ENCODE measurements at places on chromosomes 16 and 17. TPM values are rescaled to one million over a fixed set of nuclear protein-coding genes. Genes with fewer than 3 reads are reported as not detected.

Gene MYH2
- not detected for polyA plus RNA-seq

Gene KIF2B
- polyA plus RNA-seq, result not detected

Gene INO80E
- polyA plus RNA-seq, result 71.2 TPM

Gene CEP20
- 70.1 TPM for polyA plus RNA-seq

GRCh38 chr16:11996433-11997330 lies 20.1 kb downstream of the SNX29 start:
- no peak for DNase-seq

Gene TEDC2
- 57.0 TPM for polyA plus RNA-seq

Gene KRTAP4-9
- not detected for polyA plus RNA-seq
